Mammary epithelial cell (primary cell): ENCODE measurements at places on chromosomes 1 and 21. TPM values are rescaled to one million over a fixed set of nuclear protein-coding genes. Genes with fewer than 3 reads are reported as not detected.
A peak's percentile ranks its signal among the peaks of the same experiment; 100 is the strongest.

COA7 gene
- 21.6 TPM for polyA plus RNA-seq

- no peak for DNase-seq
Measured at GRCh38 chr1:146001709-146002108, 5.3 kb upstream of the TXNIP start.

SYTL1 gene
- polyA plus RNA-seq: 33.0 TPM

GRCh38 chr1:100584761-100585745 is 47.1 kb downstream of the GPR88 start:
- DNase-seq: peak; percentile 40

- DNase-seq: no peak
Measured at GRCh38 chr21:30713766-30714165, 4.8 kb downstream of the KRTAP21-3 start.
